Common myeloid progenitor, CD34-positive (primary cell): ENCODE measurements at places on chromosomes 2 and 18.

DNA sequence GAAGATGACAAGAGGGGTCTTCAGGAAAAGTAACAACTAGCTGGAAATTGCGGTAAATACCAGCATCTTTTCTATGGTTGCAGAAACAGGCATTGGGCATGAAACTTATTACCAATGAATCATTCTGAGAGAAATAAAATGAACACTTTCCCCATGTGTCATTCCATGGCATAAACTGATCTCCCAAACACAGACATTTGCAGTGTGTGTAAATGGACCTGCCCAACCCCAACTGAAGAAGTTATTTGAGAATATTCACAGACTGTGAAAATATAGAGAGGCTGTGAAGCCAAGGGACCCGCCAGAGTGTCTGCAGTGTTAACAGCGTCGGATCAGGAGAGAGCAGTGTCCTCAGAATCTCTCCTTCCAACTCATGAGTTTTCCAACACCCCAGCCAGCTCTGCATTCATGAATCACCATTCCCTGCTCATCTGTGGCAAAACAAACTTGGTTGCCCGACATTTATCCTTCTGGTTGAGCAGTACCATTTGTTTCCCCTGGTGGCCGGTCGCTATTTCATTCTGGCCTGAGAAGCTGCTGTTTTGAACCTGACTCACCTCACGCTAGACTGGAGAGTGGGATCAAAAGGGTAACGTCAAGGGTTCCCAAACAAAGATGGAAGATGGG, 238.4 kb downstream of the PID1 start:
- no peaks in the 10 kb centered on the region for H3K27me3 ChIP-seq

DNA sequence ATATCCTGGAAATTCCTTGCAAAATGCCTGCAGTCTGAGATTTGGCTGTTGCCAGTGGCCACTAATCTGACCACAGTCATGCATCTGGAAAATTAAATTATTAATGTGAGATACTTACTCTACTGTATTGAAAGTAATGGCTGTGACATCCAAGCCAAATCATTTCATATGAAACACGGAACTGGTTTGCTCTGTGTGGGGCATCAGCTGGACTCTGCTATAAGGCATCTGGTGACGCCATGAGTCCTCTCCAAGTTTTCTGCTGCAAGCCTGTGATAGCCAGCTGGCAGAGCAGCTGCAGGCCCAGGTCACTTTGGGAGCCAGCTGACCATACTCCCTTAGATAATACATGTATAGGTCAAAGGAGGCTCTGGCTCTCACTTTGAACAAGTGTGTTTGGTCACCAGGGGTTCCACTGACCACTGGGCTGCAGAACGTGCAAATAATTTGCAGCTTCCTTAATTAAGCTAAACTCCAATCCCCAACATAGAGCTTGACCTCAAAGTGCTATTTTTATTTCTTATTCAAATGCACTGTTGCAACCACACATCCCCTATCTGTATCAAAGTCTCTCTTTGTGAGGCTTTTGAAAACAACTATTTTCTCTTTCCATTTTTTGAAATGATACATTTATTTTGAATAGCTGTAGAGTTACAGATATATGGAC, 152.9 kb downstream of the NCKAP5 start:
- H3K27ac ChIP-seq, result no peak overlapping the region
- no peaks in the 10 kb centered on the region for H3K4me1 ChIP-seq
- DNase-seq, result no peak
- H3K27me3 ChIP-seq, result no peaks in the 10 kb centered on the region
- H3K4me3 ChIP-seq, result no peak overlapping the region

DNA sequence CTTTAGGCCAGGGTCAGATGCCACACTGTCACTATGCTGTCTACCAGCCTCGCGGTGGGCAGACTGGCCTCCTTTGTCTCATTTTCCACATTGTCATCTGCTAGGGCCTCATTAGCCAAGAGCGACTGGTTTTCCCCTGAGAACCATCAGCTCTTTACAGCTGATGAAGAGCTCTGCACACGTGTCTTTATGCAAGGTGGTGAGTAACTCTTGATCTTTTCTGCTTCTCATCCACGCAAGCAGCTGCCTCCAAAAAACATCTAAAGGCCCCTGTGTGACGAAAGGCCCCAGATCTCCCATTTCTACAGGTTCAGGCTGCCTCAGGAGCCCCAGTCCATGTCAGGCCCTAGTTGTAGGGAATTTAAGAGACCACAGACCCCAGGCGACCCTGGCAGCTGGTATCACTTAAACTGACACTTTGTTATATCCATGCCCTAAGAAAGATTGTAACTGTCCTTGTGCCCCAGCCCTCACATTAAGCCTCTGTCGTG, 52.9 kb downstream of the DPYSL5 start:
- no peak overlapping the region for H3K27ac ChIP-seq
- DNase-seq, result no peak
- H3K27me3 ChIP-seq, result peaks cover 4% of the 10 kb centered on the region
- no peak overlapping the region for H3K4me3 ChIP-seq
- no peaks in the 10 kb centered on the region for H3K4me1 ChIP-seq

DNA sequence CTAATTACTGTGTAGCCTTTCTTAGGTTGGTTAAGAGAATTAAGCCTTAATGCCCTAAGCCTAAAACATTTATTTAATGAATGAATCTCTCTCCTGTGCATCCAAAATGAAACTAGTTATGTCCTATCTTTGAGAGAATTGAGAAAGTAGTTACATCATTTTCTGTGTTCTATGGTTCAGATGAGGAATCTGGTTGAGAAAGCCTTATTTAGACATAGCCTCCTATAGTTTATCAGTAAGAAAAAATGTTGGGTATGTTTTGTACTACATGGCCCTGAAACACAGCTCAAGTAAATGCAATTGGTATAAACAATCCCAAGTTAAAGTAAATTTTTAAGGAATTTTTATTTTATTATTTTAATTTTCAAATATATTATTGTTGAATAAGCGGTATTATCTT, 25.9 kb upstream of the RAMP1 start:
- no peak for DNase-seq
- peaks cover 10% of the 10 kb centered on the region for H3K4me1 ChIP-seq
- no peak overlapping the region for H3K4me3 ChIP-seq
- H3K27ac ChIP-seq, result no peak overlapping the region
- no peaks in the 10 kb centered on the region for H3K27me3 ChIP-seq

DNA sequence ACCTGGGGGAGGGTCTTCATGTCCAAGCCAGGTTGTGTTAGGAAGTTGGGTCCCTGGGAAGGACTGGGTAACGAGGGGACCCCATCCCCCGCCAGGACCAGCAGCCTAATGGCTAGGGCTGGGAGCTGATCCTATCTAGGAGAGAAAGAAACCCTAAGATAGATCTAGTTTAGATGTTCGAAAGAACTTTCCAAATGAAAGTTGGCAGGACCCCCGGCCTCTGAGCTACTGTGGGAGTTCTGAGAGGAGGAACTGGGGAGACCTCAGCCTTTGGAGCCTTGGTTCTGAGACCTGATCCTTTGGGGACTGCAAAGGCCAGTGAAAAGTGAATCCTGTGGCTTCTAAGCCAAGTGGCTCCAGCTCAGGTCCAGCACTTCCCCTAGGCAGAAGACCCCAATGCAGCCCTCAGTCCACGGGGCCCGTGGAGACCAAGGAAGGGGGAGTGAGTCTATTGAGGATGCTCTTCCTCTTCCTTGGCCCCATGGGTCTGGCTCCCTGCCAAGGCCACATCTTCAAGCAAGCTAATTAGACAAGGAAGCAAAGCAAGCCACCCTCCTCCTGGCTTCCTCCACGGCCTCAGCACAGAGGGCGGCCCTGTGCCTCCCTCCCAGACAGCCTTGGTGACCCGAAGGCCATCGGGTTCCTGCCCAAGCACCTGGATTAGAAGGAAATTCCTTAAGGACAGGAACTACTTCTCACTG, 23.5 kb downstream of the CCT7 start:
- H3K27ac ChIP-seq, result no peak overlapping the region
- H3K27me3 ChIP-seq, result no peaks in the 10 kb centered on the region
- DNase-seq, result peak; percentile 29
- no peaks in the 10 kb centered on the region for H3K4me1 ChIP-seq
- peaks cover 75% of the 10 kb centered on the region for H3K36me3 ChIP-seq
- H3K4me3 ChIP-seq, result no peak overlapping the region

DNA sequence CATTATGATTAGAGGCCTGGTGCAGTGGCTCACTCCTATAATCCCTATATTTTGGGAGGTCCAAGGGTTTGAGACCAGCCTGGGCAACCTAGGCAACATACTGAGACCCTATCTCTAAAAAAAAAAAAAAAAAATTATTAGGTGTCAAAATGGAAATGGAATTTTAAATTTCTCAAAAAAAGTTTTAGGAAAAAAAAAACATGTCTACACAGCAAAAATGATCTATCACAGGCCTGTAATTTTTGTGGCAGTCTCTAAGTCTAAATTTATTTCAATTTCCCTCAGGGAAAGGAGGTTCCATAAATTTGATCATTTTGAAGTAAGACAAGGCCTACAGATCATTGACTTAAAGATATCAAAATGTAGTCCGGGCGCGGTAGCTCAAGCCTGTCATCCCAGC, 16.3 kb downstream of the MRPL44 start:
- no peak for DNase-seq
- H3K4me1 ChIP-seq, result no peaks in the 10 kb centered on the region
- no peaks in the 10 kb centered on the region for H3K36me3 ChIP-seq

DNA sequence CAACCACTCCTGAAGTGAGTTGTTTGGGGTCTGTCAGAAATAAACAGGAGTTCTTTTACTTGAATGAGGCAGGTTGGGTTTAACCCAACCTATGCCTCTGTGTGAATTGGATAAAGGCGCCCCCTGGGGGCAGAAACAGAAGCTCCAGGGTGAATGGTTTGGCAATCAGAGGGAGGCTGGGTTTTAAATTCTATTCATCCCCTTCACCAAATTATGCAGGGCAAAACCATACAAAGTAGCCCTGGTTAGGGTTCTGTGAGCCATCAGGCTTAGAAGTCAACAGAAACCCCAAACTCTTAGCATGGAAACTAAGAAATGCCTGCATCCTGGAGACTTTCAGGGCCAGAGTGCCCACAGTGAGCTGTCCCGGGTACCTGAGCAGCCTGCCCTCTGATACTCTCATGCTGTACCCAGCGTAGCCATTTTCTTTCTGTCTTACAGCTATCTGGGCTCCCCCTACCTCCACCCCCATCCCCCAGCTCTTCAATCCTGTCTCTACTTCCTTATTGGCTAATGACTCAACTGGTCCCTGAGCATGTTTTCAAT, 241.5 kb downstream of the ICOS start:
- peak; percentile 29 for DNase-seq
- H3K4me1 ChIP-seq, result no peaks in the 10 kb centered on the region
- no peaks in the 10 kb centered on the region for H3K36me3 ChIP-seq
- no peaks in the 10 kb centered on the region for H3K27me3 ChIP-seq
- no peak overlapping the region for H3K4me3 ChIP-seq

- H3K4me1 ChIP-seq, result no peaks in the 10 kb centered on the region
- no peaks in the 10 kb centered on the region for H3K36me3 ChIP-seq
- peaks cover 8% of the 10 kb centered on the region for H3K27me3 ChIP-seq
- no peak for DNase-seq
- H3K4me3 ChIP-seq, result no peak overlapping the region
These were observed 296.0 kb downstream of the LRRTM1 start for GRCh38 chr2:80008596-80008995.

GRCh38 chr2:200356321-200356720, 49.8 kb downstream of the SPATS2L start:
- DNase-seq, result no peak
- no peak overlapping the region for H3K27ac ChIP-seq
- no peak overlapping the region for H3K4me3 ChIP-seq
- H3K27me3 ChIP-seq, result no peaks in the 10 kb centered on the region
- no peaks in the 10 kb centered on the region for H3K36me3 ChIP-seq
- H3K4me1 ChIP-seq, result no peaks in the 10 kb centered on the region

GRCh38 chr2:143801561-143801960, 672.3 kb downstream of the ARHGAP15 start:
- no peak for DNase-seq
- H3K4me3 ChIP-seq, result no peak overlapping the region
- no peaks in the 10 kb centered on the region for H3K27me3 ChIP-seq
- H3K27ac ChIP-seq, result no peak overlapping the region

DNA sequence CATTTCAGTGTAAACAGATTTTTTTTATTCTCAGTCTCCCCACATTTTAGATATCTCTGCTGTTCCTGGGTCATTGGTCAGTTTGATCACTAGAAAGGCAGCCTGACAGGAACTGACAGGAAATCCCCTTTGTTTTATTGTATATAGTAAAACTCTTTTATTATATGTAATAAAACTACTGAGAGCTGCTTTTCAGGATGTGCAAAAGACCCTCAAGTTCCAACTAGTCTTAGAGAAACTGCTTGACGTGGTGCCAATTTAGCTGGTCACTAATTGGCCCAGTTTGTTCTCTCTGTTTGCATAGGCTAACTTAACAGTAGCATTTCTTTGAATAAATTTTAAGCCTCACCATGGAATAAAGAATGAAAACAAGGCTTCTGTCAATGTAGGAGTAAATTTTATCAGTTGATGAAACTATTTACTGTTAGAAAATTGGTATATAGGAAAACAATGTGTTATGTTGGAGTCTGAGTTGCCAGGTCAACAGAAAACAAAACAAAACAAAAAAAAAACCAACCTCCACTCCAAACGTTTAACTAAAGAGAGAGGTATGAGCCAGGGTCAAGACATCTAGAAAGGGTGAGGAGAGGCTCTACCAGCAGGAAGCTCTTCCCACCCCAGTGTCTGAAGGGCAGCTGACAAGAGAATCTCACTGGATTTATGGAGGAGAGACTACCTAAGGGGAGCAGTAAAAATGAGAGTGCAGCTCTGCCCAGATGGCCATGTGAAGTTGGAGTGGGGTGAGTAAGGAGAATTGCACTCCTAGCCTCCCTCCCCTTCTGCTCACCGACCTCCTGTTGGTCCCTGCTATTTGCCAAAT, 184.6 kb downstream of the ST6GAL2 start:
- H3K4me3 ChIP-seq, result no peak overlapping the region
- no peak overlapping the region for H3K27ac ChIP-seq
- no peaks in the 10 kb centered on the region for H3K27me3 ChIP-seq

- DNase-seq, result no peak
- H3K4me1 ChIP-seq, result peaks cover 25% of the 10 kb centered on the region
- no peak overlapping the region for H3K4me3 ChIP-seq
- H3K27ac ChIP-seq, result no peak overlapping the region
- H3K36me3 ChIP-seq, result peaks cover 3% of the 10 kb centered on the region
- H3K27me3 ChIP-seq, result no peaks in the 10 kb centered on the region
These were observed 3.7 kb downstream of the MYL12B start for GRCh38 chr18:3265564-3266033.

GRCh38 chr2:6071519-6071918, 379.3 kb downstream of the SOX11 start:
- peaks cover 3% of the 10 kb centered on the region for H3K27me3 ChIP-seq
- H3K4me3 ChIP-seq, result no peak overlapping the region
- no peak for DNase-seq
- H3K27ac ChIP-seq, result no peak overlapping the region
- H3K4me1 ChIP-seq, result no peaks in the 10 kb centered on the region

DNA sequence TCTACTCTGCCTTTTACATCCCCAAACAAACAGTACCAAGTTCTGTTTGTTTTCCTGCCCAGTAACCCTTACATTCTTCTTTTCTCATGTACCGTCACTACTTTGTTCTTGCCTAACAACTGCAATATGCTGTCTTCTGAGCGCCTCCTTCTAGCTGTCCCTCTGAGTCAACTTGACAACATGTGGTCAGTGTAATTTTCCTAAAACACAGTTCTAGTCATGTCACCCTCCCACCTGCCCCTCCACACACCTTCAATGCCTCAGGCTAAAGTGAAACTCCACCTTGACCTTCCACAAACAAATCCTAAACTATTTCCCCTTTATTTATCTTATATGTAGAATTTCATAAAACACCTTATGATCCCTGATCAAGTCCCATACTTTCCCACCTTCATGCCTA, 124.6 kb upstream of the CD302 start:
- H3K4me1 ChIP-seq, result peaks cover 4% of the 10 kb centered on the region
- no peaks in the 10 kb centered on the region for H3K27me3 ChIP-seq
- no peak overlapping the region for H3K4me3 ChIP-seq
- DNase-seq, result no peak
- no peaks in the 10 kb centered on the region for H3K36me3 ChIP-seq
- no peak overlapping the region for H3K27ac ChIP-seq
